SHP77 treated with DMSO at 0.1 percent for 48 hours (cell line): ENCODE measurements at places on chromosomes 2 and 18.

DNA sequence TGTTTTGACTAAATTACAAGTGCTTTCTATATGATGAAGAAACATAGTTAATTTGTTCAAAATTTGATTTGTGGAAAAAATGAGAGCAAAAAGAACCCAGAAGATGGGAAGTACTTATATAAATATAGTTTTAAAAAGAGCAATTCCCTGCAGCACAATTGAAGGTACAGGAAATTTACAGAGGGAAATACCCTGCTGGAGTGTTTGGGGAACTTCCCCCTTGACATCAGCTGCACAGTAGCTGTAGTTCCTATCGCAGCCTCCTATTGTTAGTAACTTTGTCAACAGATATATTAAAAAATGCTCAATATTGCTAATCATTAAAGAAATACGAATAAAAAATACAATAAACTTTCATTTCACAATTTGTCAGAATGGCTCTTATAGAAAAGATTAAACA, 1118.8 kb upstream of the ZEB2 start:
- DNase-seq: no peak

DNA sequence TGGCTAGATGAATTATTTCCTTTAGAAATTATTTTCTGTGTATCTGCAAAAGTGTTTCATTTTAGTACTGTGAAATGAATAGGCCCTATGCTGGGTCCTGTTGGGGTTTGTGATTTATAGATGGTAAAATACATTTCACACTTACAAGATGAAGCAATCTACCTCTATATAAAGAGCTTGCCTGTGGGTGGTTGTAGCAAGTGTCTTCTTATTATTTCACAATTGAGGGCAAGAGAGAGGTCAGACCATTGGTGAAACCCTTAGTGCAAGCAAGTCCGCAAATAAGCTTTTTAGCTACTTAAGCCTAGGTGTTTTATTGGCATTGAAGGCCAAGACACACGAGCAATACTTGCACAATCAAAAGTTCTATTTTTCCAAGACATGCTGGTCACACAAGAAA, 153.1 kb downstream of the FMNL2 start:
- no peak for DNase-seq

DNA sequence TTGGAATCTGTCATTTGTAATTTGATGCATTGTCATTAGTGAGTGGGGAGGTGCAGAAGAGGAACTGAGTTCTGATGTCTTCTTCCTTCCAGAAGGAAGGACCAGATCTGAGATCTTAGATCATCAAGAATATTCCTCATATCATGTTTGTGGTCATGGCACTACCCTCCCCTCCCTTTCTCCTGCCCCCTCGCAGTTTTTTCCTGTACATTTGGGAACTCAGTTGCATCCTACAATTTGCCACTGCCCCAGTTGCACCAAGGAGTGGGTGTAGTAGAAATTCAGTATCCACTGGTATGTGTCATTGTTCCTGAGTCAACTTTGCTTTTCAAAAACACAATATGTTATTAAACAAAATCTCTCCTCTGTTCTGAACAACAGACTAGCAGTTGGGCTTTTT, 26.6 kb upstream of the ACVR1 start:
- DNase-seq: no peak

DNA sequence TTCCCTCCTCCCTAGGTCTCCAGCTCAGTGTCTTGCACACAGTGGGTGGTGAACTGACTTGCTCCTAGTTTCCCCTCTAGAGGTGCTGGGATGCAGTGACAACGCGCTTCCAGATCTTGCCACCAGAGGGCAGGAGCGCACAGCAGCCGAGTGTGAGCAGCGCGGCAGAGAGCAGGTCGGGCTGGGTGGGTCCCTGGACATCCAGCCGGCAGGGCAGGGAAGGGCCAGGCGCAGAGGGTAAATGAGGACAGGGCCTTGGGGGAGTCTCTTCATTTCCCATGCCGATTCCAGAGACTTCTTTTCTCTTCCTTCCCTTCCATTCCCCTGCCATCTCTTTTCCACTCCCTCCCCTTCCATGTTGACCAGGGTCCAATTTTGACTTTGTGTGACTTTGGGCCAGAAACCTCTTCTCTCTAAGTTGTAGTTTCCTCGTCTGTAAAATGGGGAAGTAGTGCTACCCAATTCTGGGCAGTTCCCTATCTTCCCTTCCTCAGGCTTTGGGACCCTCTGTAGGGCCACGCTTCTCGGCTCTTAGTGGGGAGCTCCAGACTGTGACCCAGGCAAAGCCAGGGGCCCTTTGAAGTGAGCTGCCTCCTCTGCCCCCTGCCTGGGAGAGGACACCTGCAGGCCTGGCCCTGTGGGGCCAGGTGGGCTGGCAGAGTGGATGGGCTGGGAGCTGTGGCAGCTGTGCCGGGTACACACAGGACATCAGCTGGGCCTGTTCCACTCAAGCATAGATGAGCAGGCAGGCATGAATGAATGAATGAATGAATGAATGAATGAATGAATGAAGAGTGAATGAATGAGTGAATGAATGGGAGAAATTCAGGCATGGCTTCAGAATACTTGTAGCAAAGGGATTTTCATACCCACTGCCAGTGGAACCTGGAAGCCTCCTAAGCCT, 43.3 kb upstream of the TAF1B start:
- DNase-seq: peak; percentile 69

- DNase-seq: no peak
These were observed 12.0 kb downstream of the PSMD1 start for GRCh38 chr2:231068525-231069222.

GRCh38 chr2:65220432-65221131, 7.0 kb upstream of the ACTR2 start:
- DNase-seq: no peak

GRCh38 chr2:54254180-54254579, 1.8 kb downstream of the TSPYL6 start:
- DNase-seq: no peak

- DNase-seq: no peak
These were observed 347.6 kb downstream of the CYRIA start for GRCh38 chr2:16318051-16318450.

- DNase-seq: no peak
These were observed 59.0 kb upstream of the ZNF396 start for GRCh38 chr18:35436076-35436649.
